ENCODE measurements at places on chromosomes 12 and 14.
A peak's percentile ranks its signal among the peaks of the same experiment; 100 is the strongest.

DNA sequence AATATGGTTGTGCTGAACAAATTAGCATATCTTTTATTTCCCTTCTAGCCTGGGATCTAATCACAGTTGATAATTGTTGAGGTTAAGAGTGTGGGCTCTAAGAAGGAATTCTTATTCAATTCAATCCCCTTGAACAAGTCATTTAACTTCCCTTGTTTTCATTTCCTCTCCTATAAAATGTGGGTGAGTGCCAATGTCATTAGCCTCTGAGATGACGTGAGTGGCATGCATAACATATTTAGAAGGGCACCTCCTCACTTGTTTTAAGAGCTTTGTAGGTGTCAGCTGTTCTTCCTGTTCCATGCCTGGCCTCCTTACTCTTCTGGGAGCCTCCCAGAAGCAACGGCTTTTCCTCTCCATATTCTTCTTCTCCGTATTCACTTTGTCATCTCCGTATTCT, 155.4 kb upstream of the NEDD1 start:
- H3K36me3 ChIP-seq: no peaks in the 10 kb centered on the region
- no peaks in the 10 kb centered on the region for H3K4me1 ChIP-seq
- no peaks in the 10 kb centered on the region for H3K27me3 ChIP-seq

- H3K36me3 ChIP-seq: no peaks in the 10 kb centered on the region
- DNase-seq: no peak
- H3K27ac ChIP-seq: no peak overlapping the region
- no peak overlapping the region for H3K4me3 ChIP-seq
Measured at GRCh38 chr14:33738029-33738428, 212.8 kb downstream of the EGLN3 start.

DNA sequence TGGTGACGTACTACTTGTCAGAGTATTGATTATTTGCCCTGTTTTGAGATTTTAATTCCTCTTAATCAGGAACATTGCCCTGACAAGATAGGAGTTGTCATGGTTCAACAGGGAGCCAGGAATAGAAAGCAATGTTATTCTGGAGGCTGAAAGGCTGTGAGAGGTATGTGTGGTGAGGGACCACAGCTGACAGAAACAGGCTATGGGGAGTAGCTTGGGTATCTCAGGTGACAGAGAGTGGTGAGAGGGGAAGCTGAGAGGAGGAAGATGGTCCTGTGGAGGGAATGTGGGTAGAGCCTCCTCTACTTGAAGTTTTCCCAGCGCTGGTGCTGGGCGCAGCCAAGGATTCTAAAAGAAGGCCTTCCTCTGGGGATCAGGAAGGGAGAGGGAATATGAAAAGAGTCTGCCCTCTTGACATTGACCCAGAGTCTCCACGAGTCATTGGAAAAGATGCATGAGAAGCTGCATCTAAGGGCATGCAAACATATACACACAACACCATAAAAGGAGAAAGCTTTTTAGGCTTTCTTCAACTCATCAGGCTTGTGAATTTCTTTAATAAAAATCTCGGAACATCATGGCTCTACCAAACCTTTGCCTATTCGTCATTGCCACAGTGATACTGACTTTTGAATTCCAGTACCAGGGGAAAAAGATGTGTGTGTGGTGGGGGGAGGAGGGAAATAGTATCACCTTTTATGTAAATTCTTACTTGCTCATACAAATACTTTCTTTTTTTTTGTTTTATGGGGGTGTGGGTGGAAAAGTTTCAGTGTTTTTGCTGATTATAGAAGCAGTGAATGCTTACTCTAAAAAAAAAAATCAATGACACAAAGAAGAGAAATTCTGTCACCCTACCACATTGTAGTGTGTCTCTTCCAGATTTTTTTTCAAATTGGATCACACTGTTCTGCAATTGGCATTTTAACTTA, 39.9 kb upstream of the DHRS7 start:
- no peaks in the 10 kb centered on the region for H3K4me1 ChIP-seq
- DNase-seq: no peak
- H3K27me3 ChIP-seq: no peaks in the 10 kb centered on the region

DNA sequence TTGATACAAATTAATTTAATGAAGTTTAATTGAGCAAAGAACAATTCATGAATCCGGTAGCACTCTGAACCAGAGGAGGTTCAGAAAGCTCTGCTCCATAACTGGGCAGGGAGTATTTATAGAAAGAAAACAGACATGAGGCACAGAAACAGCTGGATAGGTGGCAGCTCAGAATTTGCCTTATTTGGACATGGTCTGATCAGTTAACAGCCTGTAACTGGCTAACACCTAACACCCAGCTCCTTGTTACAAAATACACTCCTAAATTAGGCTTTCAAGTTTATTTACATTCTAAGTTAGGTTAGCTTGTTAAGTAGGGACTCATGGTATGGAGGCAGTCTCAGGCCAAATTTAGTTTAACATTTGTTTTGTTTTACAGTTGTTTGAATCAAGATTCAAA, 67.8 kb upstream of the TMCC3 start:
- DNase-seq: no peak
- H3K27ac ChIP-seq: no peak overlapping the region
- peaks cover 20% of the 10 kb centered on the region for H3K4me1 ChIP-seq
- H3K36me3 ChIP-seq: no peaks in the 10 kb centered on the region

GRCh38 chr12:29674463-29674862, 109.3 kb downstream of the TMTC1 start:
- H3K27me3 ChIP-seq: no peaks in the 10 kb centered on the region
- no peaks in the 10 kb centered on the region for H3K36me3 ChIP-seq
- no peaks in the 10 kb centered on the region for H3K4me1 ChIP-seq
- no peak for DNase-seq

DNA sequence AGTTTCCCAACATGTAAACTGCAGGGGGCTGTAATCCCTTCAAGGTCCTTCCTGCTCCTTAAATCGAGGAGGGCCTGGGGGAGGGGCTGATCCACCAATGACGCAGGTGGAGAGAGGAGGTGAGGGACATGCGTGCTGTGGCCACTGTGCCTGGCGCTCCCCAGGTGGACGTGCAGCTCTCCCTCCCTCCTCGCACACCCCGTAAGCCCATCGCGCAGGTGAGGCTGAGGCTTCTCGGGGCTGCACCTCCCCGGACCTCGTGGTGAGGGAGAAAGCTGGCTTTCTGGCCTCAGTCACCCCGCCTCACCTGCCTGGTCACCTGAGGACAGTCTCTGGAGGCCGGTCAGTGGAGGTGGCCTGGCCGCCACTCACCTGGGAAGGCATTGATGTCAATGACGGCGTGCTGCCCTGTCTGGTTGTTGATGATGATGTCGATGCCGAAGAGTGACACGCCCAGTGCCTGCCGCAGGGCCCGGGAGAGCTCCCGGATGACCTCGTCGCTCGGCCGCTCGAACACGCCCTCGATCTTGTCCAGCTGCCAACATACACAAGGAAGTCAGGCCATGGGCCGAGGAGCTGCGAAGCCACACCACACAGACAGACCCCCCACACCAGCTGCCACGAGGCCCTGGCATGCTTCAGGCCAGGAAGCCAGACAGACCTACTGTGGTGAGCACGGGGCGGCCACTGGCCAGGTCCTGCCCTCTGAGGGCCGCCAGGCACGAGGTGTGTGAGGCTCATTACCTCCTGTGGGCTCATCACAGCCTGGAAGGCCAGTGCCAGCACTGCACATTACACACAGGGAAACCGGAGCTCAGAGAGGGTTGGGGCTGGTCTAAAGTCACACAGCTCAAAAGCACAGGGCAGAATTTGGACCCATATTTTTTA, 23.3 kb downstream of the CHGA start:
- peaks cover 11% of the 10 kb centered on the region for H3K36me3 ChIP-seq
- peaks cover 11% of the 10 kb centered on the region for H3K27me3 ChIP-seq
- peaks cover 2% of the 10 kb centered on the region for H3K4me1 ChIP-seq
- H3K4me3 ChIP-seq: peak overlapping the region; percentile 44

DNA sequence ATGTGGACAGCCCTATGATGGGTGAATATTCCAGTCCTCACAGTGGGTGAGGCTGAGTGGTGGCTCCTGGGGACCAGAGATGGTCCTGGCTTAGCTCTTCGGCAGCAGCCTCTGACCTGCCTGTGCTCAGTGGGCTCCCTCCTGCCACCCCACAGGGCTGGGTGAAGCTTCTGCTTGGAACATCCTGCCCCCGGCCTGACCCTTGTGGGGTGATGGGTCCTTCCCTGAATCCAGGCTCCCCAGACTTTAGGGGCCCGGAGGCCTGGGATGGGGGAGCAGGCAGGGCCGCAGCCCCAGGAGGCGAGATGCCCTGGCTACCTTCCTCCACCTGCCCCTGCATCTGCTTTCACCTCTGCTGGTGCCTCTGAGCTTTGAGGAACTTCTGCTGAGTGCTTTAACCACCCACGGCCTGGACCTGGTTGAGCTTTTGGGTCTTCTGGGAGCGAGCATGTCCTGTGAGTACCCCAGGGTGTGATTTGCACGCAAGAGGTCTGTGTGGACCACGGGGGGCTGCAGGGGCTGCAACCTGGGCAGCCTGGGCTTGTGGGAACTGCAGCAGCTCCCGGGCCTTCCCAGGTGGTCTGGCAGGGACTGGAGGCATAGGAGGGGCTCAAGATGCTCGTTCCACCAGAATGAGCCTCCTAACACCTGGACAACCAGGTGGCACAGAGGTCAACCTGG, 159.5 kb downstream of the KIF26A start:
- peaks cover 5% of the 10 kb centered on the region for H3K36me3 ChIP-seq
- H3K4me3 ChIP-seq: no peak overlapping the region
- no peak for DNase-seq

- peaks cover 3% of the 10 kb centered on the region for H3K27me3 ChIP-seq
- H3K4me1 ChIP-seq: peaks cover 15% of the 10 kb centered on the region
- H3K27ac ChIP-seq: no peak overlapping the region
- DNase-seq: no peak
Measured at GRCh38 chr12:95141310-95141709, 67.9 kb upstream of the NR2C1 start.

GRCh38 chr12:93176610-93177126, 201.1 kb upstream of the NUDT4 start:
- H3K27ac ChIP-seq: no peak overlapping the region
- H3K4me3 ChIP-seq: no peak overlapping the region
- H3K36me3 ChIP-seq: no peaks in the 10 kb centered on the region

GRCh38 chr14:101476258-101476915, 84.9 kb upstream of the DIO3 start:
- peaks cover 4% of the 10 kb centered on the region for H3K27me3 ChIP-seq
- H3K4me3 ChIP-seq: no peak overlapping the region
- H3K4me1 ChIP-seq: no peaks in the 10 kb centered on the region
- DNase-seq: no peak

GRCh38 chr12:10031771-10032175, 1.3 kb downstream of the CLEC9A start:
- peak overlapping the region; percentile 26 for H3K27ac ChIP-seq
- no peak overlapping the region for H3K4me3 ChIP-seq
- no peaks in the 10 kb centered on the region for H3K36me3 ChIP-seq
- H3K4me1 ChIP-seq: peaks cover 9% of the 10 kb centered on the region
- peaks cover 1% of the 10 kb centered on the region for H3K27me3 ChIP-seq
- no peak for DNase-seq

DNA sequence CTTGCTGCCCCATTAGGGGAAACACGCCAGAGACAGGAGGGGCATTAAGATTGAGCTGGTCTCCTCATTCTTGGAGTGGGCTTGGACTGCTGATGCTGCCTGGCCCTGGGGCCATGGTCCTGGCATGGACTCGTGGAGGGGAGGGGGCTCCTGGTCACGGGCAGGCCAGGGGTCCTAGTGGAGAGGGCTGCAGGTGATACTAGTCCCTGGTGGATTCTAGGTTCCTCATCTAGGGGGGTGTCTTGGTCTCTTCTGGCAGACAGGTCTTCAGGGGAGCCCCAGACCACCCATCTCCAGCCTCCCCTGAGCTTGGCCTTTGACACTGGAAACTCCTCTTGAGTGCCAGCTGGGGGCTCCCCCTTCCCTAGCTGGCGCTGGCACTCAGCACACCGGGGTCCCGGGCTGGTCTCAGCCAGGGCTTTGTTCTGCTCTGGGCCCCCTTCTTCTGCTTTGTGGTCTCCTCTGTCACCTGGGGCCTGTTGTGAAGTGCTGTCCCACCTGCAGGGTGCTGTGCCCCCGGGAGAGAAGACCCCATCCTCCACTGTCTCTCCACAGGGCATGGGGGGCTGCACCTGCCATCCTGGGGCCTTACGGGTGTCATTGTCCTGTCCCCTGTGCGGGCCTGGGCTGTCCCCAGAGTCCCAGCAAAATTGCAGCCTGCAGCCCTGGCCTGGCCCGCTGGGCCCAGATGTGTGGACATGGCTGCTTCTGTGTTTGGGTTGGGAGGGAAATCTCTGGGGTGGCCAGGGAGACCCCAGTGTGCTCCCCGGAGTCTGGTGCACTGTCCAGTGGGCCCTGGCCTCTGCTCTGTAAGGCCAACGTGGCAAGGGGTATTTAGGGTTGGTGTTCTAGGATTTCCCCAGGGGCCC, 2.3 kb downstream of the KIF26A start:
- H3K36me3 ChIP-seq: peaks cover 9% of the 10 kb centered on the region
- peak overlapping the region; percentile 92 for H3K4me3 ChIP-seq
- no peak overlapping the region for H3K27ac ChIP-seq
- DNase-seq: no peak

- H3K27me3 ChIP-seq: peaks cover 4% of the 10 kb centered on the region
- H3K27ac ChIP-seq: no peak overlapping the region
- peaks cover 18% of the 10 kb centered on the region for H3K4me1 ChIP-seq
- H3K4me3 ChIP-seq: no peak overlapping the region
- no peak for DNase-seq
Measured at GRCh38 chr14:50835280-50835679, 4.3 kb upstream of the NIN start.

- peaks cover 11% of the 10 kb centered on the region for H3K4me1 ChIP-seq
- no peaks in the 10 kb centered on the region for H3K36me3 ChIP-seq
- DNase-seq: no peak
- peaks cover 4% of the 10 kb centered on the region for H3K27me3 ChIP-seq
Measured at GRCh38 chr12:116354950-116355783, 77.7 kb upstream of the MED13L start.

- no peak overlapping the region for H3K4me3 ChIP-seq
- no peak for DNase-seq
- peaks cover 2% of the 10 kb centered on the region for H3K27me3 ChIP-seq
- H3K4me1 ChIP-seq: no peaks in the 10 kb centered on the region
- H3K27ac ChIP-seq: no peak overlapping the region
Measured at GRCh38 chr14:83974647-83975163, 1555.2 kb upstream of the FLRT2 start.

DNA sequence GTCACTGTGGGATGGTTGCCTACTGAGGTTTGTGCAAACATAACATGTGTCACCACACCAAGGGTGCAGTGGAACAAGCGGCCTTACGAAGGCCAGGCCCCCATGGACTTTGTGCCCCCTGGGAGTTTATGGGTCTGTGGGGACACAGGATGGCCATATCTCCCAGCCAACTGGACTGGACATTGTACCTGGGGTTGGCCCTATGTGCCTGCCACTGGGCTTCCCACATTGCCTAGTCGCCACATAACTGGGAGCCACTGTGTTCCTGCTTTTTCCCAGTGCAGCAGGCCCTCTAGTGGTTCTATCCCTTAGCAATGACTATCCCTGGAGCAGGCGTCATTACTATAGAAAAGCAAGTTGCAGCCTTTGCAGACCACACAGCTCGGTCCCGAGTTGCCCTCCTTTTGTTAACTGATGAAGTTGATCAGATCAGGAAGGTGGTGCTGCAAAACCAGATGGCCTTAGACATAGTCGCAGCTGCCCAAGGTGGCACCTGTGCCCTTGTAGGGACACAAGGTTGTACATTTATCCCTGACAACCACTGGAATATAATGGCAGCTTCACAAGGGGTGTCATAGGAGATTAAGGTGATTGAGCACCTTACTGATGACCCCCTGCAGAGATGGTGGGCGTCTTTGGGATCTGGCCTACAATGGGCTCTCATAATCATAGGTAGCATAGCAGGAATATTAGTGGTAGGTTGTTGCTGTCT, 15.2 kb upstream of the RNASE12 start:
- H3K27ac ChIP-seq: no peak overlapping the region
- DNase-seq: peak; percentile 57
- peaks cover 2% of the 10 kb centered on the region for H3K27me3 ChIP-seq
- no peaks in the 10 kb centered on the region for H3K4me1 ChIP-seq
- no peak overlapping the region for H3K4me3 ChIP-seq
- no peaks in the 10 kb centered on the region for H3K36me3 ChIP-seq

GRCh38 chr14:61433169-61433568, 111.8 kb downstream of the PRKCH start:
- peak overlapping the region; percentile 95 for H3K27ac ChIP-seq
- peaks cover 9% of the 10 kb centered on the region for H3K27me3 ChIP-seq
- peak overlapping the region; percentile 62 for H3K4me3 ChIP-seq
- no peak for DNase-seq

Data from endothelial cell (in vitro differentiated cells).